RWPE2 (cell line): ENCODE measurements at places on chromosomes 2 and 18.

- no peak for DNase-seq
Measured at GRCh38 chr2:228273159-228273558, 91.7 kb upstream of the SPHKAP start.

- DNase-seq = no peak
Measured at GRCh38 chr2:221571025-221571550, 1.0 kb downstream of the EPHA4 start.

GRCh38 chr2:9300214-9300613 is 93.6 kb downstream of the ASAP2 start:
- no peak for DNase-seq

- DNase-seq = no peak
Measured at GRCh38 chr2:99425022-99425421, 64.8 kb downstream of the REV1 start.

GRCh38 chr2:121866789-121867188 is 111.3 kb downstream of the TSN start:
- no peak for DNase-seq

DNA sequence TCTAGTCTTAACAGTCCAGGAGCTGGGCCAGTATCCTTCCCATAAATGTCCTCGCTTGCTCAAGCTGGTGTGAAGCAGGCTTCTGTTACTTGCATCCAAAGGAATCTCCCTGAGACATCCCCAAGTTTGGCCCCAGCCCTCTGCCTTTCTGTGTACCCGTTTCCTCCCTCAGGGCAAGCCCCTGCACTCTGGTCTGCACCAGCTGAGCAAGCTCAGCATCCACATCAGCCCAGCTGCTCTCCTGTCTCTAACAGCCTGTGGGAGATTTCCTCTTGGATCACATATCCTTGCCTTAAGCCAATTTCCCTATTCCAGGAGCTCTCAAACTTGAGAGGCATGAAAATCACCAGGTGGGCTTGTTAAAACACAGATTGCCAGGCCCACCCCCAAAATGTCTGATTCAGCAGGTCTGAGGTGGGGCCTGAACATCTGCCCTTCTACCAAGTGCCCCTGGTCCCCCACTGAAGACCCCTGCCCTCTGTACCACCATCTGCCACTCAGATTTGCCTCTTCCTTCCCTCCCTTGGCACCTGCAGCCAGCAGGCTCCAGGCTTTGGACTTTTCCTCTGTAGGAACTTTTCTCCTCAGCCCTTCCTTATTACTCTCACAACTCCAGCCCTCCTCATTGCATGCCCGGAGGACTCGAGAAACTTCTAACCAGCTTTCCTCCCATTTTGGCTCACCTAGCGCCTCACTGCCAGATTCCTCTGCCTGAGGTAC is 32.1 kb downstream of the REEP1 start:
- DNase-seq = no peak

DNA sequence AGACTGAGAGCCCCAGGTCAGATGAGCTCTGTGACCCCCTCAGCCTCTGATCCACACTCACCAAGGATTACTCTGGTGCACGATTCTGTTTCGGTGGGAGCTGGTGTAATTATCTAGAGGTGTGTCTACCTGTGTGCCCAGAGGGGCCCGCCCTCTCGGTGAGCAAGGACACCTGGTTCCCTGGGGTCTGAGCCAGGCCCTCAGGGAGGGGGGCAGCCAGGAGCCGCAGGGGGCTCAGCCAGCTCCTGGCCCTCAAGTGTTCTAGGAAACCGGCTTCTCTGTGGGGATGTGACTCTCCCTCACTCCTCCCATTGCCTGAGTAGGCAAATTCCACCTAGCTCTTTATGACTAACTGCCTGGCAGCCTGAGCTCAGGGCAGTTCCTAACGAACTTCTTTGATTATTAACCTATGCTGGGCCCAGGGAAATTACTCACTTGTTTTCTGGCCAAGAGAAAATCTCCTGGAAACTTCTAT is 17.4 kb downstream of the AGAP1 start:
- DNase-seq = peak; percentile 73

DNA sequence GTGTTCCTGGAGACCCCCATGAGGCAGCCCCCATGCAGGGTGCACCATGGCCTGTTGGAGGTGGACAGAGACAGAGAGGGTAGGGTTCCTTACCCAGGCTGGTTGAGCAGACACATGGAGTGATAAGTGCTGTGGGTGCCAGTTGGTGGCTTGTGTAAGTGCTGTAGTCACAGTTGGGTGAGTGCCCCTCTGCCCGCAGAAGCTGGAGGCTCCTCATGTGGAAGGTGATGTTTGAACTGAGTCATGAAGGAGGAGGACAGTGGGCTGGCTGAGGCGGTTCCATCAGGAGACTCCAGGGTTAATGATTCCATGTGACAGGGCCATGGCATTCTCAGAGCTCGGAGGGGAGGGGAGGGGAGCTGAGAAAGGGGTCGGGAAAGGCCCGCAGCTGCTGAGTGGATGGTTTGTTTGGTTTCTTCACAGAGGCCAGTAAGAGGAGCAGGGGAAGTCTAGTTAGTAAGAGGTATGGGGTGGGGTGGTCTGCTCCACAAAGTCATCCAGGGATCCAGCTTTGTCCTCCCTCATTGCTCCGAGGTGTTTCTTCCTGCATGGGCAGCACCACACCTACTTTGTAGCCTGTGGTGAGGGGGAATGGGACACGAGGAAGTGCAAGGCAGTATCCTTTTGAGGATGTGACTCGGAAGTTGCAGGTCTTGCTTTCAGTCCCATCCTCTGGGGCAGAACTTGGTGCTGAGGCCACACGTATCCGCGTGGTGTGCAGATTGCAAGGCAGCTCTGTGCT is 13.6 kb downstream of the IMPA2 start:
- DNase-seq = no peak

DNA sequence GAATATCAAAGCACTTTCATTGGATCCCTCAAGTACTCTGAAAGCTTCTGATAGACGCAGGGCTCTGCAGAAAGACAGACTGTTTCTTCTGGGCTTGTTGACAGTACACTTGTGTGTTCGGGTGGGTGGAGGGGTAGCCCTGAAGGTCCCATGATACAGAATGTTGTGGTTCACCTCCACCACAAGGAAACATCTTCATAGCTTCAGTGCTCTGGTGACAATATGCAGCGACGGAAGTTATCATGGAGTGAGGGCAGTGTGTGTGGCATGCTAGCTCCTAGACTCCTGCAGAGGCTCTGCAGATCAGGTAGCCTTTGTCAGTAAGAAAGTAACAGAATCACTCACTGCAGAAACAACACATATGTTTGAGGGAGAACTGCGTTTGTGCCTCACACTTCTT is 90.7 kb downstream of the MEIS1 start:
- no peak for DNase-seq

GRCh38 chr2:170462433-170463205 is 252.5 kb upstream of the SP5 start:
- DNase-seq = no peak

- no peak for DNase-seq
Measured at GRCh38 chr2:133409581-133410285, 158.5 kb downstream of the NCKAP5 start.

DNA sequence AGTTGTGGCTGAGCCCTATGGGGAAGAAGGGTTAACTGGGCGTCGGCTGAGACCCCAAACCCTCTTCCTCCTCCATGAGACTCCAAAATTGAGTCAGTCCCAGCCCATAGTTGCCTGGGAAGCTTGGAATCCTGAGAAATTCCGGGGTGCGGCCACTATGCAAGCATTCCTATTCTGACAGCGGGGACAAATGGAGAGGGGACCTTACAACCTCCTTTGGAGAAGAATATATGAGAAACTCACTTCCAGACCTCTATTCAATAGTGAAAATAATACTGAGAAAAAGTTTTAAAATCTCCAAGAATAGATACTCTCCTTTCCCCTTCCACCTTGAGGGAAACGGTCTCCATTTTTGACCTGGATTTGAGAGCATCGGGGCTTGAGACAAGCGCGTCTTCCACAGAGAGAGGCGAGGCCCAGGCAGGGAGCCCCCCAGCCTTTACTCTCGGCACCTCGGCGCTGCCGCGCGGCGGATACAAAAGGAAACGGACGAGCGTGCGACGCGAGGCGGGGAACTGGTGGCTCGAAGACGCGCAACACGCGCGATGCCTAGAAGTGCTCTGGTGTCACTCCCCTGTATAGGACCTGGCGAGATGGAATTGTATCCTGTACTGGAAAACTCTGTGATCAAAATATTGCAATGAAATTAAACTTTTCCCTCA is 11.1 kb downstream of the NR4A2 start:
- no peak for DNase-seq
